ENCODE measurements at places on chromosomes 4 and X.
A peak's percentile ranks its signal among the peaks of the same experiment; 100 is the strongest.

- H3K4me1 ChIP-seq = peaks cover 7% of the 10 kb centered on the region
- no peak overlapping the region for H3K27ac ChIP-seq
- H3K4me3 ChIP-seq = no peak overlapping the region
- peak; percentile 85 for DNase-seq
Observed at GRCh38 chr4:185254434-185254833, 45.0 kb downstream of the SNX25 start.

- H3K36me3 ChIP-seq = no peaks in the 10 kb centered on the region
- H3K27me3 ChIP-seq = no peaks in the 10 kb centered on the region
- no peak overlapping the region for H3K4me3 ChIP-seq
- peaks cover 3% of the 10 kb centered on the region for H3K4me1 ChIP-seq
- H3K27ac ChIP-seq = no peak overlapping the region
- DNase-seq = no peak
Observed at GRCh38 chr4:165972747-165973146, 99.7 kb downstream of the TLL1 start.

DNA sequence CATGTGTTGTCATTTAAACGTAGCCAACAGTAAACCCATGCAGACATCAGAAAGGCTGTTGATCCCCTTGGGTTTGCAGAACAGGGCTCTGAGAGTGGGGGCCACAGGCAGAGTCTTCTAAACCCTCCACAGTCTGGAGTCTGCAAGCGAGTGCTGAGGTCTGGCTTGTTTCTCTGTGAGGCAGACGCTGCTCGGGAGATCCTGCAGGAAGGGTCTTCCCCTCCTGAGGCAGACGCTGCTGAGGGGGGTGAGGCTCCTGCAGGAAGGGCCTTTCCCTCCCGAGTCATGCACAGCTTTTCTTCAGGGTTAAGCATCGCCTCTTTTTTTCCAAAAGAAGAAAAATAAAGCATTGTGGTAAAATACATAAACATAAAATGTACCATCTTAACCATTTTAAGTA lies 17.1 kb upstream of the PDE6B start:
- peaks cover 10% of the 10 kb centered on the region for H3K4me1 ChIP-seq
- DNase-seq = no peak
- no peak overlapping the region for H3K4me3 ChIP-seq
- H3K27ac ChIP-seq = no peak overlapping the region
- no peaks in the 10 kb centered on the region for H3K36me3 ChIP-seq

DNA sequence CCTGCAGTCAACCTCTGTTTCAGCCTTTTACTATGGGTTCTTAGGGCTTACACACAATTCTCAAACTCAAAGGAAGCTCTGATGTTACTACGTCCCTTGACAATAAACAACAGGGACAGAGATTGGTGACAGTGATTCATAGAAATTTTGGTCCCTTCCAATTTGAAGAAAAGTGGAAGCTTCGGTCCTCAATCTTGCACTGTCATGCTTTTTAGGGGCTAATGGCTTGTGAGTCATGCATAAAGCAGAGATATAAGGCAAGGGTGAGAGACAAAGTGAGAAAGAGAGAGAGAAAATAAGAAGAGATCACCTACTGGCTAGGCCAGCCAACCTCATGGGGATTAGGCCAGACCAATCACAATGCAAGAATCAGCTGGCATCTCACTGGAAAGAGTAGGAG lies 63.2 kb upstream of the STARD8 start:
- no peaks in the 10 kb centered on the region for H3K4me1 ChIP-seq
- no peak overlapping the region for H3K27ac ChIP-seq
- H3K27me3 ChIP-seq = peaks cover 28% of the 10 kb centered on the region
- DNase-seq = no peak
- H3K36me3 ChIP-seq = no peaks in the 10 kb centered on the region

- H3K36me3 ChIP-seq = peaks cover 36% of the 10 kb centered on the region
- no peak for DNase-seq
- no peaks in the 10 kb centered on the region for H3K27me3 ChIP-seq
Observed at GRCh38 chrX:2714551-2714950, 23.5 kb downstream of the CD99 start.

- H3K36me3 ChIP-seq = no peaks in the 10 kb centered on the region
- DNase-seq = peak; percentile 0
- no peak overlapping the region for H3K4me3 ChIP-seq
- H3K27me3 ChIP-seq = no peaks in the 10 kb centered on the region
- H3K27ac ChIP-seq = no peak overlapping the region
Observed at GRCh38 chrX:35340465-35340864, 397.9 kb downstream of the FAM47B start.

GRCh38 chrX:40496728-40497127 lies 84.0 kb upstream of the ATP6AP2 start:
- H3K4me1 ChIP-seq = peaks cover 9% of the 10 kb centered on the region
- H3K36me3 ChIP-seq = no peaks in the 10 kb centered on the region
- no peak overlapping the region for H3K4me3 ChIP-seq
- no peak overlapping the region for H3K27ac ChIP-seq
- H3K27me3 ChIP-seq = no peaks in the 10 kb centered on the region

GRCh38 chr4:101801958-101802357 lies 11.4 kb downstream of the BANK1 start:
- no peaks in the 10 kb centered on the region for H3K36me3 ChIP-seq
- H3K27ac ChIP-seq = no peak overlapping the region
- H3K4me1 ChIP-seq = peaks cover 2% of the 10 kb centered on the region
- DNase-seq = no peak
- H3K27me3 ChIP-seq = no peaks in the 10 kb centered on the region

DNA sequence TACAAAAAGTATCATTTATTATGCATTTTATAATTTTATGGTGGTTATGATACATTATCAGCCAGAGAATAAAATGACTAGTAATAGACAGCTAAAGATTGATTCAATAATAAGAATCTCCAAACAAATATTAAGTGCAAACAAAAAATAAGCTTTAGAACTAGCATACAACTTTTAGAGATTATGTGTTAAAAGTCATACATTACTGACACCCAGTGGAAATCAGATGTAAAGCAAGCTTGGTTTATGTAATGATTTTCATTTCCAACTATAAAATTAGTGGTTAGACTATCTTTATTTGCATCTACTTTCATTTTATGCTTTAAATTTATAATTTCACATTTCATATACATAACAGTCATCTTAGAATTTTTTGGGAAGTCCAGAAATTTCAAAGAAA lies 57.7 kb downstream of the IL13RA2 start:
- H3K36me3 ChIP-seq = no peaks in the 10 kb centered on the region
- H3K4me3 ChIP-seq = no peak overlapping the region
- no peak overlapping the region for H3K27ac ChIP-seq
- no peaks in the 10 kb centered on the region for H3K4me1 ChIP-seq
- H3K27me3 ChIP-seq = no peaks in the 10 kb centered on the region

GRCh38 chr4:124797223-124797622 lies 84.7 kb upstream of the ANKRD50 start:
- H3K4me1 ChIP-seq = no peaks in the 10 kb centered on the region
- H3K4me3 ChIP-seq = no peak overlapping the region
- no peaks in the 10 kb centered on the region for H3K27me3 ChIP-seq
- H3K36me3 ChIP-seq = no peaks in the 10 kb centered on the region
- H3K27ac ChIP-seq = no peak overlapping the region

DNA sequence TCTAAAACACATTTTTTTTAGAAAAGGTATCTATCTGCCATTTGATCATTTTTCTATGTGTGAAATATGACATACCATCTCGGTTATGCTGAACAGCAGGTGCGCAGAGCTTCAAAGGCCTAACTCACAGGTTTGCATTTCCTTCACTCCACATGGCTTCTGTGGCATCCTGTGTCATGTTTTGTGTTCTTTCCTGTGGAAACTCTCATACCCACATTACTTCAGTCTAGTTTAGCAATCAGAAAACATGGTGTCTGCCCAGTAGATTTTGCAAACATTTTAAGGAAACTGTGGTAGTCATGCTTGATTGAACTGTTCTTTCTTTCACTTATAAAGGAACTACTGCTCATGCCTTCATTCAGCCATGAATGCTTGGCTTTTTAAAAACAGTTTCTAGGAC lies 11.3 kb upstream of the ARAP2 start:
- DNase-seq = no peak
- H3K4me1 ChIP-seq = peaks cover 3% of the 10 kb centered on the region
- no peaks in the 10 kb centered on the region for H3K27me3 ChIP-seq
- no peak overlapping the region for H3K27ac ChIP-seq
- H3K36me3 ChIP-seq = no peaks in the 10 kb centered on the region

Data from mesenchymal stem cell (in vitro differentiated cells and primary cell).